ENCODE measurements at places on chromosomes 3 and 15.
A peak's percentile ranks its signal among the peaks of the same experiment; 100 is the strongest.

GRCh38 chr15:78353093-78353492, 12.9 kb downstream of the CRABP1 start:
- DNase-seq = peak; percentile 21

DNA sequence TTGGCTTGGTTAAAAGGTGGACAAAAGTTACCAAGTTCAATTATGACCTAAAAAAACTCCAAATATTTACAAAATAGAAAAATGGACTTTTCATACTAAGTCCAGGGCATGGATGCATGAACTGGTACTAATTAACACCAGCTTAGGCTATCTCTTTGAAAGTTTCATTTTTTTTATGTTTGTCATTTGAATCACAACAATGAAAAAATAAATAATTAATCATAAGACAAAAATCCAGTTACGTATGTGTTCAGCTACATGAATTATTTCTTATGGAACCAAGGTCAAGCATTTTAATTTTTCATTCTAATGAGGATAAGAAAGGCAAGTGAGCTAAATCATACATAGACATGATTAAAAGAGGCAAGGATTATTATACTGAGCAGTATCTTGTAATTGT, 23.7 kb upstream of the STRIT1 start:
- no peak for DNase-seq

DNA sequence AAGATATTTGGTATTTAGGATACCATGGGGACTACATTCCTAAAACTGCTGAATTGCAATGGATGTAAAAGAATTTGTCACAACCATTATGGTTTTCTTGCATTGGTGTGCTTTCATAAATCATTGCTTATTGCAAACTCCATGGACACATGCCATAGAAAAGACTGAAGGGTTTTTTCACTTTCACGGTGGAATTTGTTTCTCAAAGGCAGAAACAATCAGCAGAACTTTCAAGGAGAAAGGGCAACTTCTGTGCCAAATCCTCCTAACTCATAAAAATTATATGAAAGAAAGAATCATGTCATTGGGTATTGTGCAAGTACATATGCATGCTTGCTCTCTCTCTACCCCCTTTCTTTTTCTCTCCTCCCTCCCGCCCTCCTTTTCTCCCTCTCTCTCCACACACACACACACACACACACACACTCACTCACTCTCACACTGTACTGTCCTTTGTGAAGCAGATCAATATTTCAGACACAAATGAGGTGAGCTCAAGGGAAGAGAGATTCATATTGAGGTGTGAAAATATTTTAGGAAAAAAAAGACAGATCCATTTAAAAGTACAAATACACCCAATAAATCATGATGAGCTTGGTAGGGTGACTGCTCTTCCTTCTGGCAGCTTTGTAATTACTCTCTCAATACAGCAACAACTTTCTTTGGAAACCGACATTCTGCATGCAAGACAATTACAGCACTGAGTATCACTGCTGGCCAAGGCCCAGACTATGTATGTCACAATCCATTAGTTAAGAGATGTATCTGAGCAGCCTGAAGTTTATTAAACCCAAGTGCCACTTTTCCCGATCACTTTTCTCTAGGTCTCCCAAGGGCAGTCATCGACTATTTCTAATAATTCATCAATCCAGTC, 492.6 kb downstream of the TUSC7 start:
- DNase-seq = no peak

DNA sequence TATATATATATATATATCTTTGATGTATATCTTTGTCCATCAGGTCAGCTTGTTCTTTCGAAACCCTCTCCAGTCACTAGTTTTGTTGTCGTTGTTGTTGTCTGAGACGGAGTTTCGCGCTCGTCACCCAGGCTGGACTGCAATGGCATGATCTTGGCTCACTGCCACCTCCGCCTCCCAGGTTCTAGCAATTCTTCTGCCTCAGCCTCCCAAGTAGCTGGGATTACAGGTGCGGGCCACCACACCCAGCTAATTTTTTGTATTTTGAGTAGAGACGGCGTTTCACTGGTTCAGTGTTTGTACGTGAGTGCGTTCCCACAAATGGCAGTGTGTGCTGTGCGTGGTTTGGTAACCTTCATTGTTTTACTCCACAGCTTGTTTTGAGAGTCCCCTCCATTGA, 51.7 kb downstream of the ZDHHC19 start:
- no peak for DNase-seq

DNA sequence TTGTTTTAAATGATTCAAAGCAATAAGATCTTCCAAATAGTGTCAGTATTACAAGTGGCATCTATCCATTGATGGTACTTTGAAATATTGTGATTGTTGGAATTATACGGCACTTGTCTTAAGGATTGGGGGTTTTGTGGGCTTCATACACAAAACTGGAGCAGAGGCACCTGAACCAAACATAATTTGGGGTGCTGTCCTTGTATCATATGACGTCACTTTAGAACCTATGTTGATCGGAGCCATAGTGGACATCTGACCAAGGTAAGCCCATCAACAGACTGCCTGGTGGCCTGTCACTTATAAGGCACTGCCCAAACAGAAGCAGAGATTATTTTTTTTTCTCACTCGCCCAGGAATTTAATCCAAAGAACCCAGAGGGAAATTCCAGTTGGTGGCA, 2.9 kb upstream of the LRRC58 start:
- DNase-seq = no peak

- DNase-seq = no peak
Measured at GRCh38 chr3:48428088-48428571, 1.8 kb downstream of the PLXNB1 start.

DNA sequence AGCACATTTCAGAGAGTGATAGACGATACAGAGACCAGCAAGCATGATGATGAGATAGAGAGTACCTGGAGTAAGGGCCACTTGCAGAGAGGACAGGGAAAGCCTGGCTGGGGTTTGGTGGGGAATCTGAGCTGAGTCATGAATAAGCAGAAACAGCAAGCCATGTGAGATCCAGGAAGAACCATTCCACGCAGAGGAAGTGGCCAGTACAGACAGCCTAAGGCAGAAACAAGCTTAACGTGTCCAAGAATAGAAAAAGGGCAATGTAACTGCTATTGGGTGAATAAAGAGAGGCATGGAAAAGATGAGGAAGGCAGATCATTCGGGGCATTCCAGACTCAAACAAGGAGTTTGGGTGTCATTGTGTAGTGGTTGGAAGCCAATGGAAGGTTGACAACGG, 816.3 kb upstream of the CFAP20DC start:
- DNase-seq = no peak

DNA sequence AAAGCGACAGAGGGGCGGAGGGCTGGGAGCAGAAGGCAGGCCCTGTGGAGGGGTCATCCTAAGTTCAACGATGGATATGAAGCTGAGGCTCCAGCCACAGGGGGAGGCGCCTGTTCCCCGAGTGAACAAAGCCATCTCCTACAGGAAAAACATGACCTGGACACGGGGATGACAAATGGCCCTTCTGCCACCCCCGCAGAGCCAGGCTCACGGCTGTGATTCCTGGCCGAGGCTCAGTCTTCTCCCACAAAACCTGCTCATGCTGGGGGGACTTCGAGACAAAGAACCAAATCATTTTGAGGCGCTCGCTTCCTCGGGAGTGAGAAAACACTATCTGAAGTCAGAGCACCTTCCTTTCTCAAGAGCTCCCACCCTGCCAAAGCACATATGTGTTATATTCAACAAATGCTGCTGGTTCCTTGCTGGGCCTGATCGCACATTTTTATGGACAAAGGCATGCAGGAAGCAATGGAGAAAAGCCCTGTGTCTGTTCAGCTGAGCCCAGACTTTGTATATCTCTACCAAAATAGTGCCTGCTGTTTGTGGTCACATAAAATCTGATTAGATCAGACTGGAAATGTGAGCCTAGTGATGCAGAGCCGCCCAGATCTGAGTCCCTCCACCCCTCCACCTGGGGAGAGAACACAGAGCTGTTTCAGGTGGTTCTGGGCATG, 5.6 kb downstream of the RBP1 start:
- DNase-seq = peak; percentile 18

- DNase-seq = no peak
Measured at GRCh38 chr3:49725906-49726681, 2.3 kb upstream of the GMPPB start.

DNA sequence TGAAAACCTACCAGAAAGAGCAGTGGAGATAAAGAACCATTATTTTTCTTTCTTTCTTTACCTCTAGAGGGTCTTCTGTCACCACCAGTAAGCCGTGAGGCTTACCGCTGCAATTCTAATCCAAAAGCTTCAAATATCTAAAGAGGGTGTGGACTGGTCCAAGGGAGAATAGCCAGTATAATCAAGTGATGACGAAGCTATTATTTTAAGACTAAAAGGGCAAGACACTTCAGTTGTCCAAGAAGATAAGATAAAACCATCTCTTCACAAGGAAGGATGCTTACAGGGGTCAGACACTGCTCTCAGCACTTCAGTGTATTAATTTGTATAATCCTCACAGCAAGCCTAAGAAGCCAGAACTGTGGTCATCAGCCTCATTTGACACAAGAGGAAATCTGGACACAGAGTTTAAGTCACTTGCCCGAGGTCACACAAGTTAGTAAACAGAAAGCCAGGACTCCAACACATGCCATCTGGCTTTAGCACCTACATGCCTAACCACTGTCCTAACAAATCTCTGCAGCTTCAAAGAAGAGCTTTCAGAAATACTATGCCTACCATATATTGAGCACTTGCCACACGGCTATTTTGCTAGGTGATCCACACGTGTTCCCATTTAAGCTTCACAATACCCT, 14.6 kb downstream of the HDC start:
- DNase-seq = no peak

- DNase-seq = no peak
Measured at GRCh38 chr3:106485217-106485616, 616.4 kb upstream of the CBLB start.

DNA sequence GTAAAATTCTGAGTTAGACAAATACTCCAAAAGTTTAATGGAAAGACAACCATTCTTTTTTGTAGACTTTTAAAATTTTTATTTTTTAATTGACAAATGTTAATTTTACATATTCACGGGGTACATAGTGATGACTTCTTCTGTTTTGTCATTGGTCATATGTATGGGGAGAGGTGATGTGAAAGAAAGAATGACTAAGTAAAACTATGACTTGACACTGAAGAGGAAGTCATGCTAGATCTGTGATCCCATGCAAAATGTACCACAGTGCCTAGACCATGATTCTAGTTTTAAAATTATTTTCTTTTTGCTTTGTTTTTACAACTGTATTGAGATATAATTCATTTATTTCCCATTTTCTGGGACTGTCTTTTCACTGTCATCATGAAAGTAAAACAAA, 281.6 kb downstream of the MBNL1 start:
- DNase-seq = no peak

- no peak for DNase-seq
Measured at GRCh38 chr15:38554354-38554753, 10.3 kb downstream of the RASGRP1 start.

- DNase-seq = peak; percentile 91
Measured at GRCh38 chr3:14125193-14126016, 553 bp downstream of the TMEM43 start.

- no peak for DNase-seq
Measured at GRCh38 chr15:44028349-44028748, 166.7 kb downstream of the FRMD5 start.

DNA sequence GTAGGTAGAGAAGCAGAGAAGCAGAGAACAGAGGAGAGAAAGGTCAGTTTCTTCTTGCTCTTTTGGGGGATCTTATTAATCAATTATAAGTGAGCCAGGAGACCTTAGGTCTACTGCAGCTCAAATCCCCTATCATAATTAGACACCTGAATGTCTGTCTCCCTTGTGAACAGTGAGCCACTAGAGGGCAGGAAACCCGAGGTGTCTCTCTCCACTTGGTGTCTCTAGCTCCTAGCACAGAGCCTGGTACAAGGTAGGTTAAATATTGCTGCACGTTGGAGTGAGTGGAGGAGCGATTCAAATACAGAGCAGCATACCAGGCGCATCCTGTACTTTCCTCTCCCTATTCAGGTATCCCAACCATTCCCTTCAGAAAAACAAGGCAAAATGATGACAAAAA, 2.0 kb upstream of the ST8SIA2 start:
- peak; percentile 15 for DNase-seq

- no peak for DNase-seq
Measured at GRCh38 chr3:11739706-11740105, 96.0 kb upstream of the VGLL4 start.

DNA sequence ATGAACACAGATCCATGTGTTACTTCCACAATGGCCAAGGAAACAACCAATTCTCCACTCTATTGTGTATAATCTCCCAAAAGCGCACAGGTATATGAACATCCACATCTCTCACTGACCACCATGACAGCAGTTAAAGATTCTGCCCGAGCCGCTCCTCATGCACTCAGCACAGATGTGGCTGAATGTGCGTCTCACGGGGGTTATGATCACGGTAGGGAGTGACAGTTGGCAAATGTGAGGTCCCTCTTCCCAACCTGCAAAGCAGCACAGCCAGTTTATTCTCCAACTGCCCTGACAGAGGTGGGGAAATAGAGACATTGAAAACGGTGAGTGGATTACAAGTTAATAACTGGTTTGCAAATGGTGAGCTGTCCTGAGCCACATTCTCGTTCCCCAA, 17.6 kb downstream of the FOXP1 start:
- DNase-seq = no peak

DNA sequence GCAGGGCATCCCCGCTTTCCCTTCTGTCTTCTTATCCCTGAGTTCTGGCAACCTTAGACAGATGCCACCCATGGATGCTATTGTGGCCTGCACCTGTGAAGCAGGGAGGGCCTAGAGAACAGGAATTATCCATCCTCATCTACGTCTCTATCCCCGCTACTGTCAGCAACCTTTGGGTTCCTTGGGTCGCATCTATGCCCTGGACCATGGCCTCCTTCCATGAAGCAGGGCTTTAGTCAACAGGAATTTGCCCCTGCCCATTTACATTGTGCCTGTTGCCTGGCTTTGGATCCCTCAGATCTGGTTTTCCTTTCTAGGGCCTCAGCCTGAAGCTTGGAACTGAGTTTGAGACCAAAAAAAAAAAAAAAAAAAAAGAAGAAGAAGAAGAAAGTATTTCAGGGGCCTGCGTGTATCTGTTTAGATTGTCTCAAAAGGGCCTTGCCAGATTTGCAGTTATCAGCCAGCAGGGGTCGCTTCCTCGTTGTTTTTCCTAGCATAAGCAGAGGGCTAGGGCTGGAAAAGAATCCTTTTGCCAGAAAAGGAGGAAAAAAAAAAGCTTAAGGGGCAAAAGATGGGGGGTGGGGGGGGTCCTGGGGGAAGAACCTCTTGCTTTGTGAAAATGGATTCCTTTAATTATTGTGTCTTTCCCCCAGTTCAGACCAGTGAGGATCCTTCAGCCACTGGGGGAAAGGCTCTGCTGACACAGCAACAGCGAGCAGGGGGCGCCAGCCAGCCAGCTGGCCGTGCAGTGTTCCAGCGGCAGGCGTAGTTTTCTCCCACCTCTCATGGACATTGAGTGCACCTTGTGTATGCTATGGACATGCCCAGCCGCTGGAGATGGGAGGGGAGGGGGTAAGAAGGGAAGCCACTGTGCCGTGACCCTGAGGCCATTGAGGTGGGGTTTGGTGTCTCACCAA, 65.7 kb upstream of the ALDH1L1 start:
- DNase-seq = peak; percentile 49

GRCh38 chr3:171824116-171824515, 13.8 kb upstream of the PLD1 start:
- DNase-seq = no peak

DNA sequence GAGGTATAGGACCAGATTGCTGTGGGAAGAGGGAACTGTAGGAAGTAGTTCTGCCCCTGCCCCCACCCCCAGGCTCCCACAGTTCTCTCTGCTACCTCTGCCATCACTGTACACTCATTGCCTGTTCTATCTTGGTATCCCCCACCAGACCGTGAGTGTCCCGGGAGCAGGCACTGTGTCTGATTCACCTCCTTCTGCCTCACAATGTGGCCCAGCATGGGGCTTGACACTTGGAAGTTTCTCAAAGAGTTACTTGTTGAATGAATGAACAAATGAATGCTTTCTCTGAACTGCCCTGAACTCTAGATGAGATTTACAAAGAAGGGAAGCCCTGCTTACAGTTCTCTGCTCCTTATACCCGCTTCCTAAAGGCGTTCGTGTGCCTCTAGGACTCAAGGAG, 27.1 kb upstream of the PIK3CB start:
- no peak for DNase-seq

Measured in ACHN (cell line).